ENCODE measurements at places on chromosomes 5 and 9.

DNA sequence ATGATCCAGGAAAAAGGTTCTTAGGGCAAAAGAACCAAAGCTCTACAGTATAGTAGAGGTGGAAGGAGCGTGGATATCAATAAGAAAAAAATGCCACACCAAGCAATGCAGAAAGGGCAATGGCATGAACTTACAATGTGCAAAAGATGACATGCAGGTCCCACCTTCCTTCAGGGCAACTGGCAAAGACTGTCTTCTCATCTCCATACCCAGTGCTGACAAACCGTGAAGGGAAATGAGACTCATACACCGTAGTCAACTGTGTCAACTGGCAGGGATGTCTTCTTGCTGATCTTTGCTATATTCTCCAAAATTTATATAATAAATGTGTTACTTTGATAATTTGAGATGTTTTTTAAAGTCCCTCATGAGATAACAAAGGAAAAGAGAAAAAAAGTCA, 36.0 kb downstream of the MED27 start:
- no peak for DNase-seq

DNA sequence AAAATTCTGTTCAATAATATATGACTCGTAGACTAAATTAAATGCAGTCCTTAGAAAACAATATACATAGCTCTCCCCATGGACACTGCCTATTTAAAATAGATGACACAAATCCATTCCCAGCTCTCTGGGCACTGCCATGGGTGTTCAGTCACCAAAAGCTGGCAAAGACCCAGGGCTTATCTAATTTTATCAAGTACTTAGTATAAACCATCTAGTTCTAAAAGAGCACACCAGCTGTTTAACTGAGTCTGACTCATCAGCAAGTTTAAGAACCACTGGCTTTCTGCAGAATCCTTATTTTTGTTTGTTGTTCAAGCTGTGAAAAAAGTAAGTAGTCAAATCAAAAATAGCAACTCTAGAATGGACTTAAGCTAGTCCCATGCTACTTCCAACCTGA, 107.6 kb downstream of the PLPP1 start:
- DNase-seq = no peak

- no peak for DNase-seq
Observed at GRCh38 chr5:112221128-112221527, 197.9 kb downstream of the EPB41L4A start.

GRCh38 chr5:31244921-31245320, 51.4 kb downstream of the CDH6 start:
- DNase-seq = no peak

- DNase-seq = peak; percentile 75
Observed at GRCh38 chr5:17151686-17152085, 65.7 kb upstream of the BASP1 start.

DNA sequence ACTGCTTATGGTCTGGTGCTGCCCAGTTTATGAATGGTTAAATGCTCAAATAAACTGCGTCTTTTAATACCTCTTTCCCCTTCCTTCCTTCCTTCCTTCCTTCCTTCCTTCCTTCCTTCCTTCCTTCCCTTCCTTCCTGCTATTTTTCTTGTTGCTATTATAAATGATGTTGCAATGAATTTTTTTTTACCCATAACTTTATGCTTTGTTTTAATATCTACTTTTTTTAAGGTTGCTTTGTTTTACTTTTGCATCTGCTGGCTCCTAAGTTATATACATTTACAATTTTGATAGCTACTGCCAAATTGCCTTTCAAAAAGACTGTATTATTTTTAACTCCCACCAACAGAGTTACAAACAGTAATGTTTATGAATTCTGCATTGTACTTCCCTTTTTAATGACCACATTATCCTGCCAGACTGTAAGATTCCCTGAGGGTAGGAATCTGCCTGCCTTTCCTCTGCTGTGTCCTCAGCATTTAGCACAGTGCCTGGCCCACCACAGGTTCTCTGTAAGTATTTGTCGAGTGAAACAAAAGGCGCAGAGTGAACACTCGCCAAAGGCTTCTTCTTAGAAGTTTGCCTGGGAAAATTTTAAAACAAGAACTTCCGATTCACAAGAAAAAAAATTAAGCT, 36.9 kb downstream of the KIF4B start:
- DNase-seq = peak; percentile 52

DNA sequence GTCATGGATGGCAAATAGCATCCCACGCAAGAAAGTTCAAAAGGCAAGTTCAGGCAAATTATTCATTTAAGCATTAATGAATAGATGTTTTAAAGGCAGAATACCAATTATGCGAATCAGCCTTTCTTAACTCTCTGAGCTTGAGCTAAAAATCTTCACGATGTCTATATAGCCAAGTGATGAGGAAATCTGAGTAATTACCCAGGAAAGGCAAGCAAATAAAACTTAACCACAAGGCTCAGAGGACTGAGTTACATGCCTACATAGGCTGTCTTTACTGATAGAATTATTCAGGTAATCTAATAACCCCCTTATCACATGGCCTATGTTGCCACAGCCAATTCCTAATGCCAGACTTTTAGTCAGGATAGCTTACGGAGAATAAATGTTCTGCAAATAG, 120.8 kb upstream of the MTAP start:
- no peak for DNase-seq

DNA sequence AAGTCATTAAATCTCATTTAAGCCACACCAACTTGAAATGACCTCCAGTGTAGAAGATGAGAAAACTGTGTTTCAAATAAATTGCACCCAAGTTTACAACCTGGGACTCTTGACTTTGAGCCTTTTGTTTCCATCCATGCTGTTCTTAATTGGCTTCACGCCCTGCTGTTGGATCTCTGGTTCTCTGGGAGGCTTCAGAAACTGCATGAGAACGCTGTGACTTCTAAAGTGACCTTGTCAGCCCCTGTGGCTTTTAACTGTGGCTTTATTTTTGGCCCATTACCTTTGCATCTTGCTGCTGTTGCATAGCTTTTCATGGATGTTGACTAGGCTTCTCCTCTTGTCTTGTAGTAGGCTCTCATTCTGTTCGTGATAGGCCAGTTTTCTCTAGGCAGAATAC, 29.3 kb downstream of the TNFAIP8 start:
- no peak for DNase-seq

DNA sequence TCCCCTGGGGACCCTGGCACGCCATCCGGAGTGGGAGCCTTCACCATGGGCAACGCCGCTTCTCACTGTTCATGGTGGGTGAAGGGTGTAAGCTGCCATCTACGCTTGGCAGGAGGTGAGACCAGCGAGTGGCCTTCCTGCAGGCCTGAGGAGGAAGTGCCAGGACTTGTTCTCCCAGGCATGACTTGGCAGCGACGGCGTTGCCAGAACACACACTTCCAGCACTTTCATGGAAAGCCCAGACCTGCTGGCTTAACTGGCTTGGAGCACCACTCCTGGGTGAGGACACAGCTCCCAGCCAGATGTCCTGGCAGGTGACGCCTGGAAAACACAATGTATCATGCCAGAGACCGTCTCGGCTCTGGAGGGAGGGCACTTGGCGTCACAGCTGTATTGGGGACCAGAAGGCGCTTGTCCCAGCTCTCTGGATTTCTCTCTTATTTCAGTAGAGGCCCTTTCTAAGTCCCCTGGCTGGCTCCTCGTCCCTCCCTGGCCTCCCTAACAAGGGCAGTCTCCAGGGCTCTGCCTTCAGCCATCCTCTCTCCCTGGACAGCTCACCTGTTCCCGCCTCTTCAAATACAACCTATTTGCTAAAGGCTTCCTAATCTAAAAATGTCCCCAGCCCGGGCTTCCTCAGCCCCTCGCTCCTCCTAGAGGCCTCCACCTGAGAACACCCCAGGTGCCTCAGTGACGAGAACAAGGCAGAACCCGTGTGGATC, 188.3 kb downstream of the OLFM1 start:
- DNase-seq = no peak

DNA sequence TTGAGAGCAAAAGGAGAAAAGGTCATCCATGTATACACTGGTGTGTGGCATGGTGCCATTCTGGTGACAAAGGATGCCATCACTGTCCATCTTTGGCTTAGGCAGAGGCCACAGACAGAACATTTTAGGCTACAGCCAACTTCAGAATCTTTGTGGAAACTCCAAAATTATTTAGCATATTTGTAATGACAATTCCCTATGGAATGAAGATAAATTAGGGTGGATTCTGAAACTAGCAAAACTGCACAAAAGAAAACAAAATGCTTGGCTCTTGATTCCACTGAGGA, 92.5 kb downstream of the FBXW11 start:
- DNase-seq = no peak

DNA sequence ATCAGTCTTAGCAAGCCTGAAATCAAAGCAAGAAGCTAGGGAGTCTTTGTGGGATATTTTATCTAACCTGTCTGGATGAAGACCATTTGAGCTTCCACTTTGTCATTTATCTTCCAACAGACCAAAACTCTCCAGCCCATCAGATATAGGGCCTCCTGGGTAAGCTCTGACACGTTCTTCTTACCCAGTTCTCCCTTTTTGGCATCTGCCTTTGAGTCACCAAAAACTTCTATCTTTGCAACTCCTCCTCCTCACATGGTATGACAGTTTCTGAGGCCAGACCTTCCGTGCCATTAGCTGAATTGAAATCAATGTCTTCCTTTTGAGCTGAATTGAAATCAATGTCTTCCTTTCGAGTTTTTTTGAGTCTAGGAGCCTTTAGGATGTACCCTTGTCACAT, 156.6 kb upstream of the SPRY4 start:
- DNase-seq = no peak

- DNase-seq = no peak
Observed at GRCh38 chr5:1322955-1323802, 21.7 kb downstream of the CLPTM1L start.

DNA sequence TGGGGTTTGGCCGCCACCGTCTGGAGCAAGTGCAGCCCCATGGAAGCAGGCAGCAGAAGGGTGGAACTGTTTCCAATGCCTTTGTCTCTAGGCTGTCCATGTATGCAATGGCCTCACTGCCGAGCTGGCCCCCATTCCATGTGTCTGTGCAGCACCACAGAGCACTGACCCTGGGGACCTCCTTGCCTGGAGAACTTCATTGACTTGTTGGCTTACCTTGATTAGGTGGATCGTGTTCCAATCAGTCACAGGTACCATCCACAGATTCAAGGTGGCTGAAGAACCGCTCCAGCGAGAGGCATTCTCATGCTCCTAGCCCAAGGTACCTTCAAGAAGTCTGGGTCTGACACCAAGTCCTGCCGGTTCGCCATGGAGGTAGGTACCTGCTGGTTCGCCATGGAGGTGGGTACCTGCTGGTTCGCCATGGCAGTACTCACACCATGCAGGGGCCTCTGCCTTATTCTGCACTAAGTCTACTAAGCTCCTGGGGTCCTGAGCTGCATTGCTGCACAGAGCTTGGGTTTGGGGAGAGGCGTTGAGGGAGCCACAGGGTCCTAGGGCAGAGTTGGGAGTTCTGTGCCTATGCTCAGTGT, 358.3 kb upstream of the IRX1 start:
- DNase-seq = no peak

DNA sequence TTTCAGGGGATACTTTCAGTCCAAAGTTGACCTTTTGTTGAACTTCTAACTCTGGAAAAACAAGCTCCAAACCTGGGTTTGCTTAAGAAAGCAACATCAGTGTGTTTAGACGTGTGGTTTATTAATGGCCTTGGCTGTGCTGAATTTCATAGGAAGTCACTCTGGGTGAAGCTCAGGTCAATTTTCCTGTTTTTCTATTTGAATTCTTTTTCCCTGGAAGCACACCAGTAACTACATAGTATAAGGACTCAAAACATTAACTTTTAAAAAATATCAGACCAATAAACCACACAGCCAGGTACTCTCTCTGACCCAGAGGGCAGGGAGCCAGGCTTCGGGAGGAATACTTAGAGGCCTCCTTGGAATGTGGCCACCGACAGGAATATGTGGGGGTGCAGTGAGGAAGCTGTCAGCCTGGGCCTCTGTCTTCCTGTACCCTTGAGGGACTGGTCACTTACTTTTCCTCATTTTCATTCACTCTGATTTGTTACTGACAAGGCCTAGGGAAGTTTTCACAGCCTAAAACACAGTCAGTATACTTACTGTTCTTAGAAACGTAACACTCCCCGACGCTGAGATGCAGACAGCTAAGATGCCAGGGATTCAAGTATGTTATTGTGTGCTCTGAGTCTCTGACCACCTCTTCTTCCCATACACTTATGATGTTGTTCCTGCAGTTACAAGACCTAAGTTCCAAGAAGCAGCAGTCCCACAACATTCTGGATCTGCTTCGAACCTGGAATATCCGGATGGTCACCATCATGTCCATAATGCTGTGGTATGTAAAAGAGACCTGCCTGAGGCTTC, 18.9 kb downstream of the SLC22A5 start:
- DNase-seq = no peak

- no peak for DNase-seq
Observed at GRCh38 chr9:32399110-32399815, 14.8 kb downstream of the ACO1 start.

- DNase-seq = no peak
Observed at GRCh38 chr5:71457106-71457505, 1.7 kb downstream of the BDP1 start.

DNA sequence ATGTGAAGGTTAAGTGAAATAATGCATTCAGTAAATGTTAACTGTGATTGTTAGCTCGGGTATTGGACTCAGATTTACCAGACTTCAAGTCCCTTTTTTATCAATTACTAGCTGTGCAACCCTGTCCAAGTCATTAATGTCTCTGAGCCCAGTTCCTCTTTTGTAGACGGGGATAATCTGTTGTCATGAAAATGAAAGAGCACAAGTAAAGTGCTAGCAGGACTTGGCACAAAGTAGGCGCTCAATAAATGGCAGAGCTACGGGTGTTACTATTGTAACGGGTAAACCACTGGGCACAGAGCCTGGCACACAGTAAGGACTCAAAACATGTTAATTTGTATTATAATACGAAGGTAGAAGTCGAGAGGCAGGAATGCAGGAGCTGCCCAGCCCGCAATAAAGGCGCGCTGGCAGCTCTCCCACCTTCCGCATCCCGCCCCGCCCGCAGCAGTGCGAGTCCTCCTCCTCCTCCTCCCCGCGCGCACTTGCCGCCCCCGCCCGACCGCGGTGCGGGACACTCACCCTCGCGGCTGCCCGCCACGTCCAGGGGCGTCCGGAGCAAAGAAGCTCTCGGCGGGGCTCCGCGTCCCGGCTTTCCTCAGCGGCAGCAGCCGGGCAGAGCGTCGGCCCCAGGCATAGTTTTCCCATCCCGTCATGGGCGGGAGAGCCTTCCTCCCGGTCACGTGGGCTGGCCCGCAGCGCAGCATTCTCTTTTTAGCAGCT, at the start of gene C1QTNF2:
C1QTNF2 (minus strand) TSS at position 637 of the 723 bp plus-strand sequence. CDS start 15,615 bp downstream, outside the sequence.
- DNase-seq = peak; percentile 71

Measured in ELF-1 (cell line).